ENCODE measurements at places on chromosomes 3 and 15.

GRCh38 chr15:91308199-91308598, 208.1 kb downstream of the SV2B start:
- peak; percentile 29 for DNase-seq

- DNase-seq = no peak
Observed at GRCh38 chr15:63426552-63426951, 44.9 kb upstream of the CA12 start.

GRCh38 chr3:38121451-38121831, 15.5 kb downstream of the ACAA1 start:
- DNase-seq = no peak

DNA sequence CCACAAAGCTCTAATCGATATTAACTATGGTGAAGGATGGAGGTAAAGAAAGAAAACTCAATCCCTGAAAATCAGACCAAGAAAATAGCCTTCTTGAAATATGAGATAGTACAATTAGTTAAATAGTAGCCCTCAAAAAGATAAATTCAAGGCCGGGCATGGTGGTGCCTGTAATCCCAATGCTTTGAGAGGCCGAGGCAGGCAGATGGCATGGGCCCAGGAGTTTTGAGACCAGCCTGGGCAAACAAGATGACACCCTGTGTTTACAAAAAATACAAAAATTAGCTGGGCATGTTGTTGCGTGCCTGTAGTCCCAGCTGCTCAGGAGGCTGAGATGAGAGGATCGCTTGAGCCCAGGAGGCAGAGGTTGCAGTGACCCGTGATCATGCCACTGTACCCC, 31.6 kb upstream of the CEP152 start:
- no peak for DNase-seq

- DNase-seq = no peak
Observed at GRCh38 chr15:79570004-79570403, 137.9 kb downstream of the MINAR1 start.

GRCh38 chr15:89150287-89150686, 62.0 kb downstream of the ABHD2 start:
- DNase-seq = no peak

DNA sequence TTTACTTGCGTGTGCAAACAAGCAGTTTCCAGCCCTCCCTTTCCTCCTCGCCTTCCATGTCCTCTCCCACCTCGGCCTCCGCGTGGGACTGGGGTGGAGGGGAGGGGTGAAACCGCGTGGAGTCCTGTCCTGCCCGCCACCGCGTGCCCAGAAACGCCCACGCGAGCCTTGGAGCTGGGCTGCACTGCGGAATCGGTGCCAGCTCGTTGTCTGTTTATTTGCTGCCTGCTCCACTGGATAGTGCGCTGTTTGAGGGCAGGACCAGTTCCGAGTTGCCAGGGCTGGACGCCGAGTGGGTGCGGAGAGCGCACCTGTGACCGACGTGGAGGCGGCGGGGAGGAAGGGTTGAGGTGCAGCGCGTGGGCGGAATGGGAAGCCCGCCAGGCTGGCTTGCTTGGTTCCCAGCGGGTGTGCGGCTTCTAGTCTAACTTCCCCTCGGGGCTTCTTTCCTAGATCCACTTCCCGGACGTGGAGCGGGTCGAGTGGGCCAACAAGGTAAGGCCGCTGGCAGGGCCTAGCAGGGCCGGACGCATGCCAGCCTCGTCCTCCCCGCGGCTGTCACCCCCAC, 17.3 kb downstream of the ESYT3 start:
- no peak for DNase-seq

All from activated CD4-positive, alpha-beta T cell treated with anti-CD3 and anti-CD28 coated beads, Interleukin-2, amount 10 ng/mL, durations not matched to agents 7 days and 5 days (primary cell).